ENCODE measurements at places on chromosomes 1 and 21.

- no peak for DNase-seq
Measured at GRCh38 chr1:59640851-59641250, 173.9 kb upstream of the HOOK1 start.

- DNase-seq, result peak; percentile 47
Measured at GRCh38 chr1:208245185-208245705, 1.1 kb upstream of the PLXNA2 start.

DNA sequence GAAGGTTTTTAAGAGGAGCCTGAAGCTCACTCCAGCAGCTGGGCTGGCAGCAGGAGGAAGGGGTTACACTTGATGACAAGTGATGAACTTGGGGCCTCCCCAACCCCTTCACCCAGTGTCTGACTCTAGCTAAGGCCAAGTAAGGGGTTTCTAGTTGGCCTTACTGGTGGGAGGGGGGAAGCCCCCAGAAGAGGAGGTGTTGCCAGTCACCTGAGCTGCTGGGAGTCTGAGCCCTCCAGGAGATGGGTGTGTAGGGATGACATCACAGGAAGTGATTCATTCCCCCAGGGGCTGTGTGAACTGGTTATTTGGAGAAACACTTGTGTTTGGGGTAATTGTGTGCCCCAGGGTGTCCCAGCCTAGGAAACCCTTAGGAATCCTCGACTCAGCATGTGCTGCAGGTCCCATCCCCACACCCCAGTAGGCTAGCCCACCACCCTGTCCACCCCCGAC is 3.1 kb downstream of the PADI1 start:
- peak; percentile 24 for DNase-seq

- no peak for DNase-seq
Measured at GRCh38 chr1:65003316-65003664, 36.9 kb upstream of the JAK1 start.

DNA sequence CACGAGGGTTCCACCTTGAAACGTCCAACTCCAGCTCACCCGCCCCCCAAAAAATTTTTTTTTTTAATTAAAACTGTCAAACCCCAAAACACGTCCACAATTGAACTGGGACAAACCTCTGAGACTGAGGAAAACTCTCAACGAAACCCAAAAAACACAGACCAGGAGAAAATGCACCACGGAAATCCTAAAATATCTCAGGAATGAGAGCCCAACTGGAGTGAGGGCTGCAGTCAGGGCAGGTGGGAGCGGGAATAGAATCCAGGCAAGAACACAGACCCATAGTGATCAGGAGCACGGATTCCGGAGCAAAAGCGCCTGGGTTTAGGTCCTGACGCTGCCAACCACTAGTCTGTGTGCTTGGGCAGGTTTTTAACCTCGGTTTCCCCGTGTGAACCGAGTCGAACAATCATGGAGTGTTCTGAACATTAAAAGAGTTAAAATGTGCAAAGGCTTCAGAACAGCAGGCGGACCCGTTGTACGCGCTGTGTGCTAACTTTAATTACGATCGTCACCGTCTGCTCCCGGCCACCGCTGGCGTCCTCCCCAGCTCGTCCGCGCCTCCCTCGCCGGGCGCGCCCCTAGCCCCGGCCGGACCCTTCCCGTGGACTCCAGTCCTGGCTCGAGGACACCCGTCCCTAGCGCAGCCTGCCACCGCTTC is 624 bp downstream of the ARHGAP29 start:
- DNase-seq, result no peak

- peak; percentile 57 for DNase-seq
Measured at GRCh38 chr1:110783292-110783918, 89.5 kb upstream of the CD53 start.

DNA sequence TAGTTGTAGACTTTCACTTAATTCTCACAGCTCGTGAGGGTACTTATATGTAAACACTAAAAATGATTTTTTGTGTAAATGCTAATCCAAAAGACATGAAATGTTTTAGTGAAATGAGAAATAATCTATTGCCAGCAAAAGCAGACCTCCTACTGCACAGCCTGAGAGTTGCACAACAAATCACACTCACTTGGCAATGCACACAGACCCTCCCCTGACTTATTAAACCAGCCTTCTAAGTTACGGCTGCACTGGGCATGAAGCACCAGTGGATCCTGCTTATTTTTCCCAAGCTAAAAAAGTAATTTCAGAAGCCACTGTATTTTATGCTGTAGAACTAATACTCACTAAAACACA is 10.3 kb downstream of the ERRFI1 start:
- DNase-seq, result no peak

DNA sequence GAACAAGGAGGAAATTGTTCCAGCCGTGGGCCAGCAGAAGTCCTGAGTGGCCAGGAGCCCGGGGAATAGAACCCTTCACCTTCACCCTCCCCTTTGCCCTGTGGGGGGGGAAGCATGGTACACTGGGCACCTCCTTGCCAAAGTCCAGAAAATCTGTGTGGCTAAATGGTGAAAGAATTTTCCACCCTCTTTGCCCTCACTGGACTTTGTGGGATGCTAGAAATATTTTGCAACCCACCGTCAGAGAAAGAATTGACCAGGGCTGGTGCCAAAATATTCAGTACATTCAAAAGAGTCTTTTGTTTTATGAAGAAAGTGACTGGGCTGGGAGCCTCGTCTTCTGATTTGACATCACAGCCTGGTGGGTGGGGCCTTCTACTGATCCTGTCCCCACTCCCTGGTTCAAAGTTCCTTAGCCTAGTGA is 14.6 kb downstream of the NFASC start:
- DNase-seq, result no peak

- no peak for DNase-seq
Measured at GRCh38 chr1:178899402-178899801, 28.5 kb upstream of the ANGPTL1 start.

DNA sequence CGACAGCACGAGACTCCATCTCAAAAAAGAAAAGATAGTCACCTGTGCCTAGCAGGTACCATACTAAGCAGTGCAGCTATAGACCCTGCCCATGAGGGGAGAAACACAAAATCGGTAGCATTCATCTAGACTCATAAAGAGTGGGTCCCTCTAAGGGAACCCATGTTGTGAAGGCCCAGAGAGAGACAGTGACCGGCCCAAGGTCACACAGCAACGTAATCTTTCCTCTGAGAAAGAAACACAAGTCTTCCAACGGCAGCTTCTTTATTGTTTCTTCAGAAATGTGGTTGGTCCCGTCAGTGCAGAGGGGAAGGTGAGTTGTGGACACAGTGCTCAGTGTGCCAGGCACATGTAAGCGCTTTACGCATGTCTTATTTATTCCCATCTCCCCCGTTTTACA is 198.6 kb upstream of the TMEM51 start:
- no peak for DNase-seq

GRCh38 chr1:240338837-240339236 is 247.2 kb downstream of the FMN2 start:
- no peak for DNase-seq

DNA sequence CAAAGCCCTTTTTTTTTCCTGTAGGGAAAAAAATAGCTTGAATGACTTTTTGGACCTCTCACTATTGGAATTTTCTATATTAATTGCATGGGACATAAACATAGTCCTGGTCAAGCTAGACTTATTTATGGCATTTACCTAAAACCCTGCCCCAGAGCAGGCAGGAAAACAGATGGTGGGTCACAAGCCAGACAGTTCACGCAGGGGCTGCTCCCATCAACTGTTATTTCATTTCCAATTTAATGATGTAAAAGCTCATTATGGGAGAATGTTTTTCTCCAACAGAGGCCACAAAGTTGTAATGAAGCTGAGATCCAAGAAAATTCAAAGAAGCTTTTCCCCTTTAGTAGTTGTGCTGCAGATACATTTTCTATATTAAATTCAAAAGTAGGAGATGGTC is 99.2 kb downstream of the SGIP1 start:
- DNase-seq, result no peak

DNA sequence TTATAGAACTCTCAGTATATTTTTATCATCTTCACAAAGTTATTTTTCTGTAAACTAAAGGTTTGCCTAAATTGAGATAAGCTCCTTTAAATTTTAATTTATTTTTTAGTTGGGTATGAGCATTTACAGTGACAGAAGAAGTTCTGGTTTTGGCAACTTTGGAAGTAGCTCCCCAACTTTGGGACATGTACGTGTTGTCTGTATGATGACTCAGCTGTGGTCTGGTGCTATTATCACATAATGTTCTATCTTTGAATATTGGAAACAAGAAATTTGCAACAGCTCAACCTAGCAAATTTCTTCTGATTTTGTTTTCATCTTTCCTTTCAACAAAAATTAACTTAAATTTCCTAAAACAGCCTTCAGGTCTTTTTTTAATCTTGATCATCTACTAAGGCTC is 46.6 kb upstream of the C1orf105 start:
- DNase-seq, result no peak

- peak; percentile 77 for DNase-seq
Measured at GRCh38 chr1:206047271-206047670, 5.7 kb upstream of the RHEX start.

DNA sequence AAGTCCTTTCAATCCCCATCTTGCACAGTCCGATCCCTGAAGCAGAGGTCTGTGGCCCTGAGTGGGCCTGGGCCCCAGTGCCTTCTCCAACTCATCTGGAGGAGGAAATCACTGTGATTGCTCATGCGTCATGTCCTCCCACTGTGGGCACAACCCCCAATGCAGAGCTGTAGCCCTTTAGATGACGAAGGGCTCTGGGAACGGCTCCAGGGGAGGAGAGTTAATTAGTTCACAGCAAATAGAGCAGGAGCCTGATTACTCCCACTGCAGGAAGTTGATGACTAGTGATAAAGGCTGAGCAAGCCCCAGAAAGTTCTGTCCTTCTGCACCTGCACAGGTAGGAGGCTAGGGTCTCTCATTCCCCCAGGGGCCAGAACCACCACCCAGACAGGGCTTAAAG is 111.5 kb downstream of the CCDC185 start:
- no peak for DNase-seq

DNA sequence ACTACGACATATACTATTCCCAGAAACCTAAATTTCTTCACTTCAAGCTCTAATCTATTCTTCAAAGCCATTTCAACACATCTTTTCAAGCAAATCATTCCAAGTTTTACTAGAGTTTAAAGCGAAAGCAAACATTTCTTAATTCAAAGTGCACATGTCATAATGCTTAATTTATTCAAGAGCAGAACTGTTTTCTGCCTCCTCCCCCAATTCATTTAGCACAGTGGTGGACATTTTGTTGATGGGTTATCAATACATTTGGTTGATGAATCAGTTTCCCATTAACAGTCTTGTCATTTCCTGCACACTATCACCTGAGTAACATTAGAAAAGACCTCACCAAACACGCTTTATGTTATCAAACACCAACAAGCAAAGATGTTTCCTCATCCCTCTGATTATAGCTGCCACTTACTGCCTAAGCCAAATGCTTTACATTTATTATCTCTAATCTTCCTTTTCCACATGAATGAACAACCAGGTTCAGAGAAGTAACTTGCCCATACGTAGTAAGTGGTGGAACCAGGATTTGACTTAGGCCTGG is 2.0 kb downstream of the SRSF4 start:
- no peak for DNase-seq

DNA sequence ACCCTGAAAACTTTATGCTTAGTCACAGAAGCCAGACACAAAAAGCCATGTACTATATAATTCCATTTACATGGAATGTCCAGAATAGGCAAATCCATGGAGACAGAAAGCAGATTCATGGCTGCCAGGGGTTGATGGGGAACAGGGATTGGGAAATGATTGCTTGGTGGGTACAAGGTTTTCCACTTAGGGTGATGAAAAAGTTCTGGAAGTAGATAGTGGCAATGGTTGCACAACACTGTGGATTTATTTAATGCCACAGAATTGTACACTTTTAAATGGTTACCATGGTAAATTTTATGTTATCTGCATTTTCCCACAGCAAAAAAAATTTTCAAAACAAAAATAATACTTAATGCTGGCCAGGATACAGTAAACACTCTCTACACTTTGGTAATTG is 40.6 kb downstream of the ENAH start:
- no peak for DNase-seq

DNA sequence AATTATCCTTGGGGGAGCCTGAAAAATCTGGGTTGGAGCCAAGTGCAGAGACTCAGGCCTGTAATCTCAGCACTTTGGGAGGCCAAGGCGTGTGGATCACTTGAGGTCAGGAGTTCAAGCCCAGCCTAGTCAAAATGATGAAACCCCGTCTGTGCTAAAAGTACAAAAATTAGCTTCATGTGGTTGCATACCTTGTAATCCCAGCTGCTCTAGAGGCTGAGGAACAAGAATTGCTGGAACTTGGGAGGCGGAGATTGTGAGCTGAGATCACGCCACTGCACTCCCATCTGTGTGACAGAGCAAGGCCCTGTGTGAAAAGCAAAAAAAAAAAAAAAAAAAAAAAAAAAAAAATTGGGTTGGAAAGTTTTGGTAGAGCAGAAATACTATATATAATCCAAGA is 1563.6 kb upstream of the PRMT6 start:
- no peak for DNase-seq

DNA sequence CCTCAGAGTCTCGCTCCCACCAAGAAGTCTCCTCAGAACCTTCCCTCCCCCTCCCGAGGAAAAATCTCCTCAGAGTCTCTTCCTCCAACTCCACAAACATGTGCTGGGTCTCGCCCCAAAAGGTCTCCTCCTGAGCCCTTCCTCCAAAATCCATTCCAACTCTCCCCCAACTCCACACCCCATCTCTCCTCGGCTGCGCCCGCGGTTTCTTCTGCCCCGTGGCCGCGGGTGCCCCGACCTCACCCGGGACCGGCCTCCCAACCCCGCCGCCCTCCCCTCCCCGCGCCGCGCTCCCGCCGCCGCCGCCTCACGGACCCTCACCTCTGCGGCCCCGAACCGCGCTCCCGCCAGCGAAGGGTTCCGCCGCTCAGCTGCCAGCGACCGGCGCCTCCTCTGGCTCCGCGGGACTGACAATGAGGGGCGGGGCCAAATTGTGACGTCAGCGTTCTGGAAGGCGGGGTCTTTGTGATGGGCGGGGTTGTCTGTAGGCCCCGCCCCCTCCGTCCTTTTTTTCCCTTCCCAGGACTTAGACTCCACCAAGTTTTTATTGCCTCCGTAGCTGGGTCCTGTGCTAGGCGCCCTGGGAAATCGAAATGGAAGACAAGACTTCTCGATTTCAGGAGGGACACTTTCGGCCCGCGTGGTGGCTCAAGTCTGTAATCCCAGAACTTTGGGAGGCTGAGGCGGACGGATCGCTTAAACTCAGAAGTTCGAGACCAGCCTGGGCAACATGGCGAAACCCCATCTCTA is at the start of gene LUZP1:
TSS of gene LUZP1 (minus strand) at position 412 of the 750 bp plus-strand sequence.
- DNase-seq, result no peak

DNA sequence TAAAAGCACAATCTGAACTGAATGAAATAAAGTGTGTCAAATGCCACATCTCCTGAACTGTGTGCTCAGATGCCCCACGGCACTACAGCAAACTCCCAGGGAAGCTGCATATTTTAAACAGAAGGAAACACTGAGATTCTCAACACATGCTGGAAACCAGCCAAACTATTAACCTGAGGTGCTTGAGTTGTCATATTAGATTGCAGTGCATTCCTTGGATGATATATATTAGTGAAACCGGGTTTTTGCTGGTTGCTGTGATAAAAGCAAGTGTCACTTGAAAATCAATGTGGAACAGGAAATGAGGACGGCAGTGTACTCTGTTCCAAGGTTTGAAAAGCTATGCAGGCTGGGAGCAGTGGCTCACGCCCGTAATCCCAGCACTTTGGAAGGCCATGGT is 8.7 kb downstream of the SYNJ1 start:
- DNase-seq, result no peak

Data from GM12864 (cell line).